ENCODE measurements at places on chromosomes 1 and 21.
A peak's percentile ranks its signal among the peaks of the same experiment; 100 is the strongest.

DNA sequence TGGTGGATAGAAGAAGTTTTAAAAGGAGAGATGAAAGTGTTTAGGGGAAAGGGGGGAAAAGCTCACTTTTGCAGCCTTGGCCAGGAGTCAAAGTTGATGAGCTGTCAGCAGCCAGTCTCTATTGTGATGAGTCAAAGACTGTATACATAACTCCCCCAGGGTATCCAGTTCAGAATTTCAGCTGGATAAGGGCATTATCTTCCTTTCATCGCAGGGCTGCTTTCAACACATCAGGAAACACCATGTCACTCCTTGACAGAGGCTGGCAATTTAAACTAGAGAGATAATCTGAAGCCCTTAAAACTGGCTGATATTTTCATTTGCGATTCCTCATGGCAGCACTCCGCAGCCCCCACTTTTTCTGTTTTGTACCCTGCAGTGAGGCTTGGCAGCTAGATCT, 328.5 kb downstream of the TBX15 start:
- no peak for DNase-seq

- DNase-seq, result no peak
Measured at GRCh38 chr1:167288390-167289074, 67.8 kb downstream of the POU2F1 start.

GRCh38 chr1:5903680-5904079, 88.5 kb downstream of the NPHP4 start:
- no peak for DNase-seq

DNA sequence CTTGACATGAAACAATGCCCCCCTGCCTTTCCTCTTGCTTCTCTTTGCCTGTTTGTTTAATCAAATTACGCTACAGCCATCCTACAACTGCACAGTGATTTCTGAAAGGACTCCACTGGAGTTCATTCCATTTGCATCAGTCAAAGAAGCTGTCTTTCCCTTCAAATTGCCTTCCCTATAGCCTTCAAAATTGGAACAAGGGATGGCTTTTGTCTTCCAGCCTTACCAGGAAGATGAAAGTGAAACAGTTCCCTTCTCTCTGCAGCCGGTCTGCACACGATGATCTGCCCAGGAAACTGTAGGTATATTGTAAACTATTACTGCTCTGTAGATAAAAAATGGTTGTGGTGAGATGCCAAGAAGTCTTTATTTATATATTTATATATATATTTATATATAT, 65.6 kb upstream of the ETS2 start:
- DNase-seq, result no peak

DNA sequence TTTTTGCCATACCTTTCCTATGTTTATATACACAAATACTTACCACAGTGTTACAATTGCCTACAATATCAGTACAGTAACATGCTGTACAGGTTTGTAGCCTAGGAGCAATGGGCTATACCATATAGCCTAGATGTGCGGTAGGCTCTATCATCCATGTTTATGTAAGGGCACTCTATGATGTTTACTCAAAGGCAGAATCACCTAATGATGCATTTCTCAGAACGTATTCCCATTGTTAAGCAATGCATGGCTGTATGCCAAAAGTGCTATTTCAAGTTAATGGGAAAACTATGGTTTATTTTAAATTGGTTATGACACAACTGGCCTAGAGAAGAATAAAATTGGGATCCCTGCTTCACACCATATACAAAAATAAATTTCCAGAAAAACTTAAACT, 36.9 kb upstream of the DISP1 start:
- no peak for DNase-seq

GRCh38 chr21:32867597-32867996, 96.0 kb upstream of the PAXBP1 start:
- no peak for DNase-seq

GRCh38 chr1:192852001-192852947, 43.4 kb downstream of the RGS2 start:
- DNase-seq, result no peak

GRCh38 chr1:245056913-245057312, 97.9 kb upstream of the KIF26B start:
- DNase-seq, result no peak

GRCh38 chr1:244325056-244325758, 126.5 kb downstream of the ADSS2 start:
- peak; percentile 32 for DNase-seq

DNA sequence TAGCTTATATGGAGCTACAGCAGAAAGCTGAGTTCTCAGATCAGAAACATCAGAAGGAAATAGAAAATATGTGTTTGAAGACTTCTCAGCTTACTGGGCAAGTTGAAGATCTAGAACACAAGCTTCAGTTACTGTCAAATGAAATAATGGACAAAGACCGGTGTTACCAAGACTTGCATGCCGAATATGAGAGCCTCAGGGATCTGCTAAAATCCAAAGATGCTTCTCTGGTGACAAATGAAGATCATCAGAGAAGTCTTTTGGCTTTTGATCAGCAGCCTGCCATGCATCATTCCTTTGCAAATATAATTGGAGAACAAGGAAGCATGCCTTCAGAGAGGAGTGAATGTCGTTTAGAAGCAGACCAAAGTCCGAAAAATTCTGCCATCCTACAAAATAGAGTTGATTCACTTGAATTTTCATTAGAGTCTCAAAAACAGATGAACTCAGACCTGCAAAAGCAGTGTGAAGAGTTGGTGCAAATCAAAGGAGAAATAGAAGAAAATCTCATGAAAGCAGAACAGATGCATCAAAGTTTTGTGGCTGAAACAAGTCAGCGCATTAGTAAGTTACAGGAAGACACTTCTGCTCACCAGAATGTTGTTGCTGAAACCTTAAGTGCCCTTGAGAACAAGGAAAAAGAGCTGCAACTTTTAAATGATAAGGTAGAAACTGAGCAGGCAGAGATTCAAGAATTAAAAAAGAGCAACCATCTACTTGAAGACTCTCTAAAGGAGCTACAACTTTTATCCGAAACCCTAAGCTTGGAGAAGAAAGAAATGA, 37.6 kb downstream of the CENPF start:
- DNase-seq, result no peak

- DNase-seq, result no peak
Measured at GRCh38 chr1:45854724-45855123, 51.3 kb downstream of the MAST2 start.

Measured in muscle of leg (tissue), 16 donors.